Stimulated activated CD4-positive, alpha-beta T cell treated with anti-CD3 and anti-CD28 coated beads, TNF-alpha, amount 100 ng/mL, for 24 hours (primary cell): ENCODE measurements at places on chromosomes 1 and 21.

GRCh38 chr1:194069168-194069830 lies 882.9 kb upstream of the B3GALT2 start:
- no peak for DNase-seq

- no peak for DNase-seq
Measured at GRCh38 chr1:65959896-65960567, 167.3 kb downstream of the PDE4B start.

DNA sequence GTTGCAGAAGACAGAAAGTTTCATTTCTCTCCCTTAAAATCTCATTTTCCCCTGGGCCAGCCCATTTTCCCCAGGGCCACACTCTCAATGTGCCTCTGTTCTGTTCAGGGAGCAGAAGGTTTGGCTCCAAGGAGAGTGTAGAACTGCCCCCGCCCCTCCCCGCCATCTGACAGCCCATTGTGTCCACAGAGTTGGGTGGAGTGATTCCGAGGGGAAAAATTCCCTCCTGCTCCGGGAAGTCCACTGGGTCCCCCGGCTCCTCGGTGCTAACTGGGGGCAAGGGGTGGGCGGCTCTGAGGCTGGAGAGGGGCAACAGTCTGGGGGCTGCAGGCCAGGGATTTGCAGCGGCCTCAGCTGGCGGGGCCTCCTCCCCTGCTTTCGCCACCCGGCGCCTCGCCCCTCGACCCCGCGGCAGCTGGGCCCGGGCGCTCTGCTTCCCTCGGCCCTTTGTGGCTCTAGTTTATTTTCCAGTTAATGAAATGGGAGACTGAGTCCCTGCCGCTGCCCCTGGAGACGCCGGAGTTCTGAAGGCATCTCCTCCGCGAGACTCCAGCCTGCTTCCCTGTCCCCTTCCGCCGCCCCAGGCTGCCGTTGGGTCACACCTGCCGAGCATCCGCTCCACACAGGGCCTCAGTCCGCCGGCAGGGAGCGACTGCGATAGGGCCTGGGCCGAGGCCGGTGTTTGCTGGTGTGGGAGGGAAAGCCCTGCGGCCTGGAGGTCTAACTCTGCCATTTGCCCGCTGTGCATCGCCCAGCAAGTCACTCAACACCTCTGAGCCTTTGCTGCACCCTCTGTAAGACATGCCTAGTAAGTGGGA lies 14.7 kb upstream of the KIRREL1 start:
- DNase-seq, result no peak

DNA sequence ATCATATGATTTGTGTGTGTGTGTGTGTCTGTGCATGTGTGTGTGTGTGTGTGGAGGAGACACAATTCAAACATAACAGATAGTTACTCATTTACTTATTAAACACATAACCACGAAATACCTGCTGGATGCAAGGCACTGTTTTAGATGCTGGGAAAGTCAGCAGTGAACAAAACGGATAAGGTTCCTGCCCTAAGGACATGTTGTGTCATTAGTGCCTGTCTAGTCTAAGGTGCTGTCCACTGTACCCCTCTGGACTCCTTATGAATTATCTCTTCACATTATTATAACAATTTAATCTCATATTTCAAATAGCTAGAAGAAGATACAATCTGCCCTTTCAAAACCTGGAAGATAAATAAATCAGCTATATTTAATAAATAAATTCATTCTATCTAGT lies 162.4 kb downstream of the PLPPR5 start:
- no peak for DNase-seq

GRCh38 chr1:163537809-163538208 lies 216.1 kb downstream of the NUF2 start:
- DNase-seq, result no peak

GRCh38 chr1:64368344-64368743 lies 101.6 kb upstream of the CACHD1 start:
- DNase-seq, result no peak

DNA sequence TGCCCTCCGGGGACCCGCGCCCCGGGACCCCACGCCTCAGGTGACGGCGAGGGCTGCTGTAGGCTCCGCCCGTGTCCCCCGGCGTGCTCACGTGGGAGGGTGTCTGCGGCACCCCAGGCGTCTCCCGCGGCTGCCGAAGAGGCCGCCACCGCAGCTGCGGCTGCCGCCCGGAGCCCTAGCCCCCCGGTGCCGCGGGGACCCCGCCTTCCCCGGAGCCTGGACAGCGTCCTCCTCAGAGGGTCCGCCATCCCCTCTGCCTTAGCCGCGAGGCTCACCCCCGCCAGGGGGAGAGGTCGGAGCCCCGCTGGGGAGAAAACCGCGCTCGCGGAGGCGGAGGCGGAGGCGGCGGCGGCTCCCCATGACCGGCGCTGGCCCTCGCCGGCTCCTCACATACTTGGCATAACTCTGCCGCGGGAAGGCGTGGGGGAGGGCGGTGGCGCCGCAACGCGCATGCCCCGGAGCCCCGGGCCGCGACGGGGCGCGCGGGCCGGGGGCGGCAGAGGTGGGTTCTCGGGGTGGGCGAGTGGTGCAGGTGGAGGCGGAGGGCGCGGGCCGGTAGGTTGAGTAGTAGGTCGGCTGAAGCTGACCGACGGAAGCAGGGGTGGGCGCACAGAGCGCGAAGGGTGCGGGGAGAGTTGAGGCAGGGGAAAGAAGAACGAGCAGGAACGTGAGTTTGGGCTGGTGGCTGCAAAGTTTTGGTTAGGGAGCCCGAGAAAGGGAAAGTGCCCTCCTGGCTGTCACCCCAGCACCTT lies 700 bp upstream of the SYDE2 start:
- DNase-seq, result peak; percentile 62

DNA sequence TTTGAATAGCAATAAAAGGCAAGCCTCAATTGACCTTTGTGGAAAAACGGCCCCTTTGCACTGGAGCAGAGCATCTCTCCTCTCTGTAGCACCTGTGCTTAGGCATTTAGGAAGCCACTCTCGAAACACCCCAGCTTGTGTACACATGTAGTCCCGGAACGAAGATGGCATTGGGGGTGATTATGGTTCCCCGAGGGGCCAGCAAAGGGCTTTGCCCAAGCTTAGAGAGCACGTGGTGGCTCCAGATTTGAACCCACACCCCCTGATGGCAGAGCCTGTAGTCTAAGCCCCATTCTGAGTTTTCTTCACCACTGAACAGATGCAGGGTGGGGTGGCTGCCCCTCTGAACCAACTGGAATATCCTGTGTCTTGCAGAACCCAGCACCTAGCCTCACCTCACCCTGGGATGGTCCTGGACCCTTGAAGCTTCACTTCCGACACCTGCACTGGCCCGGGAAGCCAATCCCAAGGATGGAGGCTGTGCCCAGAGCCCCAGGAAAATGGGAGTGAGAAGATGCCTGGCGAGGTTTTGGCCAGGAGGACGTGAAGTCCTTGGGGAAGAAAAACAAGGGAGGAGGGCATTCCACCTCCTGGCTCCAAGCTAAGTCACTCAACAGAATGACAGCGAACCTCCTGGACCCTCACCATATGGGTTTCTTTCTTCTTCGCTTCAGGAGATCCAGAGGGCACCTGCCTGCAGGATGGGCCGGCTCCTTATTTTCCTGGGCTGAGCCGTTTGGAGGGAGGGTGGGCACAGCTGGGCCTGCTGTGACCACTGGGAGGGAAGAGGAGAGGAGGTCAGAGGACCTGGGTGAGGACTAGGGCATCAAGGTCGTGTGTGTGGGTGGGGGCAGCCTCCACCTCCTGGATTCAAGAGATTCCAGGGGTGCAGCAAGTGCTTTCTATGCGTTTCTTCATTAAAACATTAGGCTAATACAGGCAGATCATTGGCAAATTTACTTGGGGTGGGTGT lies 37.7 kb downstream of the IGFN1 start:
- DNase-seq, result no peak

DNA sequence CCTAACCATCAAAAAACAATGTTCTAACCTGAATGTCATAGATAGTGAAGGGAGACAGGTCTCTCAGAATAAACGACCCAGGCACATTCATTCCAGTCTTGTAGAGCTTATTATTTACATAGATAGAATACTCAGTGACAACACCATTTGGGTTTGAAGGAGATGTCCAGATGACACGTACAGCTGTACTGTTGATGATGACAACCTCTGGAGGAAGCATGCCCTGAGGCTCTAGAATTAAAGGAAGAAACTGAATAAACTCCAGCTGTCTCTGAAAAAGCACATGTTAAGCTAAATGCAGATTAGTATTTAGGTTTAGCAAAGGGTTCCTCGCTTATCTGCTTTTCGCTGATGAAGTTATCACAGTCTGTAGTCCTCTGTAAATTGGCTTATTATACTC lies 277.2 kb downstream of the KCTD3 start:
- DNase-seq, result no peak

DNA sequence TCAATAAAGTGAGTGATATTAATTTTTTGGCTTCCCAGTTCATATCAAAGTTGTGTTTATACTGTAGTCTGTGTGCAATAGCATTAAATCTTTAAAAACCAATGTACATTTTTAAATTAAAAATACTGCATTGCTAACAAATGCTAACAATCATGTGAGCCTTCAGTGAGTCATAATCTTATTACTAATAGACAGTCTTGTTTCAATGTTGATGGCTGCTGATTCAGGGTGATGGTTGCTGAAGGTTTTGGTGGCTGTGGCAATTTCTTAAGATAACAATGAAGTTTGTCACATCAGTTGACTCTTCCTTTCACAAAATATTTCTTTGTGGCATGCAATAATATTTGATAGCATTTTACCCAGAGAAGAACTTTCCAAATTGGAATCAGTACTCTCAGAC lies 109.0 kb downstream of the ZMYM4 start:
- DNase-seq, result no peak

- no peak for DNase-seq
Measured at GRCh38 chr21:35408401-35408800, 359.3 kb upstream of the RUNX1 start.

DNA sequence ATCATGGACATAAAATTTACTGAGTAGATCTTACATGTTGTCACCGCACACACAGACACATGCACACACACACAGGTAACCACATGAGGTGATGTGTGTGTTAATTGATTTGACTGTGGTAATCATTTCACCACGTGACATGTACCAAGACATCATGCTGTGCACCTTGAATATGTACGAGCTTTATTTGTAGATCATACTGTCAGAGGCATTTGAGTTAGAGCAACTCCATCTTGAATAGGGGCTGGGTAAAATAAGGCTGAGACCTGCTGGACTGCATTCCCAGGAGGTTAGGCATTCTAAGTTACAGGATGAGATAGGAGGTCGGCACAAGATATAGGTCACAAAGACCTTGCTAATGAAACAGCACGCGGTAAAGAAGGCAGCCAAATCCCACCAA lies 31.7 kb upstream of the TRIM17 start:
- no peak for DNase-seq

DNA sequence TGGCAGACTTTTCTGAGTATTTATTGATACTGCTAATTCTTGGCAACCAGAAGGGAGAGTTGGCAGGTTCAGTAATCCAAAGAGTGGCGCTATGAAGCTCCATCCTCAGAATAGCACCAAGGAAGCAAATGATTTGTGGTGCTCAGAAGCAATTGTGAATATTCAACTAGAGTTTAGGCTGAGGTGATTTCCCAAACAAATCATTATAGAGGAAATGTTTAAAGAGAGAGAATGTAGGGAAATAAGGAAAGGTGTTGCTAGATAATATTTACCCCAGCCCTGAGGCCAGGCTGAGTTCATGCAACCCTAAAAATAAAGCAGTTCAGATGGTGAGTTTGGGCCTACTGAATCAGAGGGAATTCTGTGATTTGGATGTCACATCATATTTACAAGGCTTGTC lies 363.4 kb upstream of the PLXNA2 start:
- DNase-seq, result no peak

DNA sequence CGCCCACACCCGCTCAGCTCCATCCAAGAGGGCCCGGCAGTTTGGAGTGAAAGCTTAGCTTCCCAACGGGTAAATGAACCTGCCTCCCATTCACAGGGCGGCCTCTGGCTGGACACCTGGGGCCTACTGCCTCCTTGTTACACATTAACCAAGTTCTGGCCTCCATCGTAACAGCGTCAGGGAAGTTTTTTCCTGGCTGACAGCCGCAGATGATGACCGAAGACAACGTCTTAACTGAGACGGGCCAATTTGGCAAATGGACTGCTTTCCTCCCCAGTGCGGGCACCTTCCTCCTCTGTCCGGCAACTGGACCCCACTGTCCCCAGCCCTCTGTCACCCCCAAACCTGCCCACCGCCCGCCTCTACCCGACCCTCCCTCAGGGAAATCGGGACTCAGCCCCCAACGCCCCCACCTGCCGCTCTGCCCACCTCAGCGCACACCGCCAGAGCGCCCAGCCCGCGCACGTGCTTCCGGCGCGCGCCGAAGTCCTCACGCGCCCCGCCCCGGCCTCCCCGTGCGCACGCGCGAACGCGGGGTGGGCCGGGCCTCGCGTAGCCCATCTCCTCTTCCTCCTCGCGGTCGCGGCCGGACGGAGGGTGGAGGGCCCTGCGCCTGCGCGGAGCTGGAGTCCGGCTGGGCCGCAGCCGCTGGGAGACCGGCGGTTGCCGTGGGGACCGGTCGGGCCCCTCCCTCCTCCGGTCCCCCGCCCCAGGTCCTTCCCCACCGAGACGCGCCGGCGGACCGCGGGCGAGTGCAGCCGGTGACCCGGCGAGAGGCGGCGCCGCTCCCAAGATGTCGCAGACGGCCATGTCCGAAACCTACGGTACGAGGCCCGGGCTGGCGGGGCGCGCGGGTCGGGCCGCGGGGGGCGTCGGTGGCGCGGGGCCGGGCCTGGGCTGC lies at the start of gene RAB4A:
RAB4A (plus strand) TSS at position 565 of the 901 bp plus-strand sequence; CDS start at position 794, 229 bp downstream.
- DNase-seq, result peak; percentile 37

DNA sequence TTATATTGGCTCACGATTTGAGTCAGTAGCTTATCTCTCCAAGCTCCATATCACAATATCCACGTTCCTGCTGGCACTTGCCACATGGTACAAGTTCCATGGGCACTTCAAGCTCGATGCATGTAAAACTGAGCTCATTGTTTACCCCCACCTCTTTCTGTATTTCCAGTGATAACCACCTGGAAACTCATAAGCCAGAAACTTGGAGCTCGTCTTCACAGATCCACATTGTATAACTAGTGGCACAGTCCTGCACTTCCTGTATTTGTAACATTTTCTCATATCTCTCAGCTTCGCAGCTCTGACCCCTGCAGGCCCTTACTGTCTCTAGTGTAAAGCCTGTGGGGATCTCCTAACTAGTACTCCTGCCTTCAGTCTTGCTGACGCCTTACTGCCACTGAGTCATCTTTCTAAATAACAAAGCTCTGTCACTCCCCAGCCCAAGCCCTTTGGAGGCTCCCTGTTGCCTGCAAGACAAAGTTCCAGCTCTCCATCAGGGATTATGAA lies 6.5 kb upstream of the C2CD4D start:
- no peak for DNase-seq

- DNase-seq, result no peak
Measured at GRCh38 chr1:199287206-199287605, 648.4 kb downstream of the PTPRC start.
